CD4-positive, alpha-beta T cell treated with Interleukin-15 for 1 hour (primary cell): ENCODE measurements at places on chromosomes 5 and 9.
A peak's percentile ranks its signal among the peaks of the same experiment; 100 is the strongest.

- DNase-seq = no peak
Measured at GRCh38 chr5:96318569-96319110, 114.4 kb downstream of the PCSK1 start.

DNA sequence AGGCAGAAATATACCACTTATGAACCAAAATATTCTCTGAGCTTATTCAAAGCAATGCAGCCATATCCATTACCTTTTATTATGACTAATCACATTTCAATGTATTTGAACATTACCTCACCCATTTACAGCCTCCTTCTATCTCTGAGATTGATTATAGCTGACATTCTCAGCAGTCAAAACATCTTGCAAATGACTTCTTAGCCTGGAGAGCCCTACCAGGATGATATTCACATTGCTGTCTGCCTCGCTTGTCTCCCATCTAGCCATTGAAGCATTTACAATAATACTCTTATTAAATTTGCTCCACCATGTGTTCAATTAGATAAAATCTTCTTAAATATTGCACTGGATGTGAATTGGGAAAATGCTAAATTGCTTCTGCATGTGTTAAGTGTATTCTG lies 1879.9 kb upstream of the ACO1 start:
- DNase-seq = no peak

DNA sequence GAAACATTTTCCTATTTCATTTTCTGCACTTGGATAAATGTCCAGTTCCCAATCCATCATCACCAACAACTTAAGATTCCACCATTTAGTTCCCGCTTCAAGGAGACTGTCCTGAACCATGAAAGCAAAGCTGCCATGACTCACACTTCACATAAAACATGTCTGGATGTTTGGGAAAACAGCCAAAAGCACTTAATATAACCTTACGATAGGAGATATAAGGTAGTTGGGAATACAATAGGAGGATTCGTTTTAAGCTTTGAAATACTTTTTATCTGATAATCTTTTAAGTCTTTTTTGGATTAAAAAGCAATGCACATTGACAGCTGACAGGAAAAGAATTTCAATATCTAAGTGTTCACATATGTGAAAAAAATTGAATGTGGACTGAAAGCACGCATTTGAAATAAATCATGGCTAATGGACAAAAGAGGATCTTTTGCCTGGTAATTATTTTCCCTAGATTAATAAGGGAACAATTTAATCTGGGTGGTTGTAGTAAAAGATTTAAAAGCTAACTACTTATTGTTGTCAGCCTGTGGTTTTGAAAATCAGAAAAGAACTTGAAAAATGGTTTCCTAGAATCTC lies 17.3 kb upstream of the TGFBI start:
- DNase-seq = no peak

GRCh38 chr9:118209343-118209742 lies 505.1 kb downstream of the TLR4 start:
- no peak for DNase-seq

DNA sequence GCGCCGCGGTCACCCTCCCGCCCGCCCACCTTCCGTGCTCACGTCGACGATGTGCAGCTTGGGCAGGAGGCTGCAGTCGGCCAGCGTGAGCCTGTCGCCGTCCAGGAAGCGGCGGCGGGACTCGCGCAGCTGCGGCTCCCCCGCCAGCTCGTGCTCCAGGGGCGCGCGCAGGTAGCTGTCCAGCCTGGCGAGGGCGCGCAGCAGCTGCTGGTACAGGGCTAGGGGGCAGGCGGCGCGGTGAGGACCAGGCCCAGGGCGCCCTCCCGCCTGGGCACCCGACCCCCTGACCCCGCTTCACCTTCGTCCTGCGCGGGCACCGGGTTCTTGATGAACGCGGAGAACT lies 1.5 kb downstream of the CLIC3 start:
- no peak for DNase-seq

DNA sequence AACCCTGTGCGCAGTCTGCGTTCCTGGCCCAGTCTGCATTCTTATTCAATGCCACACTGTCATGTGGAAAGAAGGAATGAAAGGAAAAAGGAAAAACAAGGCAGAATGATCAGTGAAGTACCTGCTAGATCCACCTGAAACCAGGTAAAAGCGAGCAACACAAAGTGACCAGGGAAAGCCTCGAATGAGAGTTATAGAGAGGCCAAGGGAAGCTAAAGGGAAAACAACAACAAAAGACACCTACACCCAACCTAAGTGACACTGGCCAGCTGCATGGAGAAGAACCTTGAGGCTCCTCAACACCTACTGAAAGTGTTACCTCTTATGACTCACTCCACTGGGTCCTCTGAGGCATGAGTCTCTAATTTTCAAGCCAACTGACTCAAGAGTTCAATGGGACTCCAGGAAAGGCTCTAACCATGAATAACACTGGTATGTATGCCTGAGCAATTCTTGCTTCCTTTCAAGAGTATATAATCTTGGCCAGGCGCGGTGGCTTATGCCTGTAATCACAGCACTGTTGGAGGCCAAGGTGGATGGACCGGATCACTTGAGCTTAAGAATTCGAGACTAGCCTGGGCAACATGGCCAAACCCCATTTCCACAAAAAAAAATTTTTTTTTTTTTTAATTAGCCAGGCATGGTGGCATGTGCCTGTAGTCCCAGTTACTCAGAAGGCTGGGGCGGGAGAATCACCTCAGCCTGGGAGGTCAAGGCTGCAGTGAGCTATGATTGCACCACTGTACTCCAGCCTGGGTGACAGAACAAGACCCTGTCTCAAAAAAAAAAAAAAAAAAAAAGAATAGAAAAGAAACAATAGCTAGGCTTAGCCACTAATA lies 29.0 kb downstream of the MTMR12 start:
- no peak for DNase-seq

- no peak for DNase-seq
Measured at GRCh38 chr5:81334304-81335061, 33.1 kb downstream of the ZCCHC9 start.

- DNase-seq = no peak
Measured at GRCh38 chr5:146753641-146754040, 124.9 kb downstream of the PPP2R2B start.

DNA sequence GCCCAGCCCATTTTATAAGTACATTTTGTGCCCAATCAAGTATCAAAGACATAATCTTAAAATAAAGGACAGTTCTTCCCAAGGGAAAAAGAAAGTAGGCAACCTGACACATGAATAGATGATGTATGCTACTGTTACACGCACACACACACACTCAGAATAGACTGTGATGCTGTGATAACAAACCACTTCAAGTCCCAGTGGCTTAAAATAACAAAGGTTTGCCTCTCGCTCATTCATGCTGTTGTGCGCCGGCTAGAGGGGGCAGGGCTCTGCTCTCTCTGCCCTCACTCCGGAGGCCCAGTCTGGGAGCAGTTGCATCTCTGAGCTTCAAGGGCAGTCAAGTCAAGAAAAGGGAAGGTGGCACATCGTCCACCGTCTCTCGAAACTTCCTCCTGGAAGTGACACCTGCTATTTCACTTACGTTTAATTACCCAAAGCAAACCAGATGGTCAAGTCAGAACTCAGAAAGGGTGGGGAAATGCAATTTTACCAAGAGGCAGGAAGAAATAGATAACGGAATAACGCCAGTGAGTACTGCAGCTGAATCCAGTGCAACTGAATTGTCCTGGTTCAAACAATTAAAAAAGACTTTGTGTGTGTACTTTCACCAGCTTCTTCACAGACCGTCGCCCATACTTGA lies 43.3 kb downstream of the ANKRD33B start:
- peak; percentile 71 for DNase-seq

DNA sequence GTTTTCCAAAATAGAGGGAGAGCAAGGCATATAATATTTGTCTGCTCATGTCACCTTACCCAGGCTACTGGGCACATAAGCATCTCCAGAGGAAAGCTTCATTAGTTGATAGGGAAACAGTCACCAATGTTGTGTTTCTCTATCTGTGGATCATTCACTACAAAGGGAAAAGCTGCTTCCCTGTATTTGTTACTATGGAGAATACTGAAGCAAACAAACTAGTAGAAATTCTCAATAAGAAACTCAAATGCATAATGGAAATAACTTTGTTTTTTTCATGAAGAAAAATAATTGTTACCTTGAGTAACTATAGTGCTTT lies 138.2 kb downstream of the PCSK1 start:
- DNase-seq = no peak

DNA sequence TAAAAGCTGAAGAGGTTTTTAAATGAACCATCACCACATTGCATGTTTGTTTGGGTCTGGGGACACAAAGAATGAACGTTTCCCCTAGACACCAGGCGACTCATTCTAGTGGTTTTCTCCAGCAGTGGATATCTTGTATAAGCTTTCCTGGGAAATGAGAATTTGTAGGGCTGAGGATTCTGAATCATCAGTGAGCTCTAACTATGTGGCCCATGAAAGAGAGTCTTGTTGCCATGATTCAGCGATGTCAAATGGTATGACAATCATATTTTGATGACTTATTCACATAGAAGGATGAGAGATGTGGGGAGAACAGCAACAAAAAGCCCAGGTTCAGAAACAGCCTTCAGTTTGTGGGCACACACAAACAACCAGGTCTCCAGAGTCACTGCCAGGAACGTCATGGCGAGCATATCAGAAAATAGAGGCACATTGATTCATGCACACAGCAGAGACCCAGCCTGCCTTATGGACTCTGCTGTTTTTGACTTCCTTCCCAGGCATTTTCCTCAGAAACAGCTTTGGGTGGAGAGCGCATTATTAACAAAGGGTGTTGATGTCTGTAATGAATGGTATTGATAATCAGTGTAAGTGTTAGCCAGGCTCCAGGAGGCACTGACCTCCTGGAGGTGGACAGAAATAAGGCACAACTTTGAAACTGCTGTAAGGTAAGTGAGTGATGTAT lies 13.3 kb downstream of the ZNF474 start:
- no peak for DNase-seq

- DNase-seq = no peak
Measured at GRCh38 chr5:138828556-138828955, 46.6 kb downstream of the LRRTM2 start.

DNA sequence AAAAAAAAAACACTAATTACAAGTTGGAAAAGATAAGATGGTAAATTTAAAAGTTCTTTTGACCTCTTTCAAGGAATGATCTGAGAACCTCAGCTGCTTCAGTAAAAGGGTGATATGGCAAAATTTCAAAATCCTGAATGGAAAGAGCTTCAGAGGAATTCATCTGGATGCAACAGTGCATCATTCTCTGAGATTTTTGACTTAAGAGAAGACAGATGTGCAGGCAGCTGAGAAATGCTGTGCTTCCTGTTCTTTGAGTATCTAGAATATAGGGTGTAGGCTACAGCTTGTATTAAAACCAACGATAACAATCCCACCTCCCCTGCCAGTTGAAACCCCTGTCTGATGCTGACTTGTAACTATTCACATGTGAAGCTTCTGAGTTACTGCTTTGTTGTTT lies 6.2 kb downstream of the FRMPD1 start:
- no peak for DNase-seq

- no peak for DNase-seq
Measured at GRCh38 chr9:137055385-137056364, 1.8 kb upstream of the ENTPD2 start.

DNA sequence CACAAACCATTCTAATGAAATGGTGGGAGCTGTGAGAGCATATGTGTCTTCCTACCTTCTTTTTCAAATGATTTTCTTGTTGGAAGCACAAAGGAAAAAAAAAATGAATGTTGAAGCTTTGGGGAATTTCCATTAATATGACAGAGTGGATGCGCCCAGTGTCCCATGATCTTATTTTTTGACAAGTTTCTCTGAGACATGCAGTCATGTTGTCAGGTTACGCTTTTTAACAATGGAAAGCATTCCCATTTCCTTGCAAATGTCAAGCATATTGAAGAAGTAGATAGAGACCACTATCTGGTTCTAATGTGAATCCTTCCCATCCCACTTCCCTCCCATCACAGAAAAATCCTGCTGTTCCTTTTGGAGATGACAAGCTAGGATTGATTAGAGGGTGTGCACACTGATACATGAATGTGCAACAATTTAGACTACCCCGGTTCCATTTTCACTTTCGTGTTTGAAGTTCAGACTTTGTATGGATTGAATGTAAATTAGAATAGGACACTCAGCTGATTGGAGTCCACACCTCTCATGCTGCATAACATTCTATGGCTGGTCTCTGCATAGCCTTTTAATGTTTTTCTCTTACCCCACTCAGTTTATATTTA lies 919.4 kb downstream of the TLE4 start:
- no peak for DNase-seq

- DNase-seq = no peak
Measured at GRCh38 chr9:134011401-134011800, 13.9 kb upstream of the BRD3OS start.

- DNase-seq = no peak
Measured at GRCh38 chr5:180343831-180344695, 9.1 kb downstream of the GFPT2 start.

GRCh38 chr5:137679910-137680309 lies 56.0 kb downstream of the KLHL3 start:
- DNase-seq = no peak

- no peak for DNase-seq
Measured at GRCh38 chr9:109766351-109766750, 13.6 kb upstream of the PALM2AKAP2 start.

- DNase-seq = no peak
Measured at GRCh38 chr9:36063804-36064447, 27.2 kb downstream of the RECK start.

GRCh38 chr5:12659686-12660085 lies 755.4 kb upstream of the CTNND2 start:
- no peak for DNase-seq

GRCh38 chr5:95086927-95087815 lies 197.7 kb downstream of the MCTP1 start:
- no peak for DNase-seq

DNA sequence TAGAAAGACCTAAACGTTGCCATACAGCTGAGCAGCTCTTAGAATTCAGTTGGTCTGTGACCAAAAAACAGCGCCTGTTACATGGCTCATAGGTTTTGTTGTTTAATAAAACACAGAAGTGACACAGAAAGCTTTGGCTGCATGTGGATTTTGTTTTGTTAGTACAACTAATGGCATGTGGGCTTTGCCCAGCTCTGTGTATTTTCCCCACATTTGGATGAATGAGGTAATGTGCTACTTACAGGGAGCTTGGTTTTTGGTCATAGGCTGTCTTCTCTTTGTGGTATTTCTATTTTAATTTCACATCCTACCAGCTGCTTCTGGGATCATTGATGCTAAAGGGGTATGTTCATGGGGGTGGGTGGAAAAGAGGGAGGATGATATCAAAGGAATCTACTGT lies 37.0 kb upstream of the POU4F3 start:
- DNase-seq = no peak

- DNase-seq = no peak
Measured at GRCh38 chr5:64690417-64691151, at the start of gene SHISAL2B. TSS of gene SHISAL2B (plus strand) at chr5:64690503. CDS start at chr5:64690624, 121 bp downstream.

DNA sequence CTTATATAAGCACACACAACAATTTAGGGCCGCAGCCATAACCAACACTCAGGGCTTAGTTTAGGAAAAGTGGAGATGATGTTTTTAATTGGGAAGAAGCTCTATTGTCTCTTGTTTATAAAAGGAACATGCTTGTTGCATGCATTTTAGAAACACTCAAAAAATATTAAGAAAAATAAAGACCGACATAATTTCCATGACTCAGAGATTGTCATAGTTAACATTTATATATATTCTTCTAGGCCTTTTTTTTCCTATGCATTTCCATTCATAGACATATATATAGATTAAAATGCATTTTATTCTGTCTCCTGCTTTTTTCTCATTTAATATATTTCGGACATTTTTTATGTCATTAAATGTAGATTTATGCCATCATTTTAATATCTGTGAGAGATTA lies 13.6 kb upstream of the ARSI start:
- no peak for DNase-seq
